Skin of body (tissue), 3 donors: ENCODE measurements at places on chromosomes 2 and 18.

- no peak for DNase-seq
Observed at GRCh38 chr2:71634567-71634966, 181.2 kb downstream of the DYSF start.

DNA sequence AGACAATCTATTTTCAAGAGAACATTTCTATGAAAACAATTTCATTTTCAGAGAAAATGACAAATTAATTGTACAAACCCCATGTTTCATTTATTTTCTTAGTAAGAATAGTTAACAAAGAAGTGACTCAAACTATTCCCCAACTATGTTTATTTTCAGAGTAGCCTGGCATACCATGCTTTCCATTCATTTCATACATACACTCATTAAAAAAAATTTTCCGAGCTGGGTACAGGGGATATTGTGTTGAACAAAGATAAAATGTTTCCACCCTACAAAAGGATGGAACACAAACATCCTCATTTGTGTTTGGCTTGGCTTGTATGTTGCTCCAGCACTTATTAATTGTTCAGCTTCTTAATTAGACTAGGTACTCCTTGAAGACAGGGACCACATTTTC is 331.4 kb downstream of the EXOC6B start:
- DNase-seq = no peak

- DNase-seq = no peak
Observed at GRCh38 chr18:27447451-27447881, 262.4 kb upstream of the CHST9 start.

DNA sequence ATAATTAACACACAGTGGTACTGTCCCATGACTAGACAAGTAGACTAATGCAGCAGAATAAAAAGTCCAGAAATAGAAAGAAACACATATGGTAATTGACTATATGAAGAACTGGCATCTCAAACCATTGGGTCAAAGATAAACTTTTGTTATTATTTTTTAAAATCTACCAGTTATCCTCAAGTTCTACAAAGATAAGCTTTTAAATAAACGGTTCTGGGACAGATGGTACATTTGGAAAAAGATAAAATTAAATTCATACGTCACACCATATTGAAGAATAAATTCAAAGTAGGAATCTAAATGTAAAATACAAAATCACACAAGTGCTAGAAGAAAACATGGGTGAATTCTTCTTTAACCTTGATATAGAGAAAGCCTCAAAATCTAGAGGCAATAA is 37.6 kb upstream of the PLEKHM3 start:
- no peak for DNase-seq

- DNase-seq = no peak
Observed at GRCh38 chr18:36297417-36298125, at the start of gene FHOD3. TSS of gene FHOD3 (plus strand) at chr18:36297713. CDS start at chr18:36297836, 123 bp downstream.

DNA sequence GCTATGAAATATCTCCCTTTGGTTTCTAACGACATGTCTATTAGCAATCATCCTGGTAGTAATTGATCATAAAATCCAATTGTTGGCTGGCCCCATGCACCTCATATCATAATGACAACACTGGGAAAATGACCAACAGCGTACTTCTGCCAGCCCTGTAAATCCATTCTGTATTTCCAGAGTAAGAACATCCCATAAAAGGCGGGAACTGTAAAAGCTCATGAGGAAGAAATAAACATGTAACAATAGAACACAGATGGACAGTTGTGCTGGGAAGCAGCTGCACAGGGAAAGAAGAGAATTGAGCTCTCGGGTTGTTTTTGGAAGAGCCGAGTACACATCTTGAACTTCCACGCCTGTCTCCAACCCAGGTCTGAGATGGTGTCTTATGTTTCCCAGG is 218.7 kb downstream of the CMPK2 start:
- DNase-seq = peak; percentile 74

DNA sequence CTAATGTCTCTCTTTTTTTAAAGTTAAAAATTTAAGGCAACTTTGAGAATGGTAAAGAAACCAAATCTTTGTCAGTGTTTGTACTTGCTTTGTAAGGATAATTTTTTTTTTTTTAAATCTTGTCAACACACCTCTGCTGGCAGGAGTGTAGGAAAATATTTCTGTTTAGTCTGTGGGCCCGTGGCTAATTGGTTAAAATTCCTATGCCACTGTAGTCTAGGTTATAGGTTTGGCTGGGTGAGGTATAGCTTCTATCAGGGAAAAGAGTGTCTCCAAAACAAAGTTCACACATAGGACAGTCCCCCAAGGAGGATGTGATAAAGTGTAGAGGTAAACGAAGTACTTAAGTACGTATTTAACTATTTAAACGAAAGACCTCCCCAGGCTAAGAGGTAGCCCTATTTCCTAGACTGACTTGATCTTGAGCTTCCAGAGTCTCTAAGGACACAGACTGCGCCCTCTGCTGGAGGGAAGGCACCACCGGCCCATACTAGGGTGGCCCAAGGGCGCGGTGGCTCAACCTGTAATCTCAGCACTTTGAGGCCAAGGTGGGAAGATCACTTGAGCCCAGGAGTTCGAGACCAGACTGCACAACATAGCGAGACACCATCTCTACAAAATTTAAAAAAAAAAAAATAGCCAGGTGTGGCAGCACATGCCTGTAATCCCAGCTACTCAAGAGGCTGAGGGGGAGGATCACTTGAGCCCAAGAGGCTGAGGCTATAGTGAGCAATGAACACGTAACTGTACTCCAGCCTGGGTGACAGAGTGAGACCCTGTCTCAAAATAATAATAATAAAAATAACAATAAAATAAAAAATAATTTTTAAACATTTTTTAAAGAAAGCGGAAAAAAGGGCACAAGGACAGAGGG is 8.9 kb downstream of the TEX44 start:
- peak; percentile 18 for DNase-seq

DNA sequence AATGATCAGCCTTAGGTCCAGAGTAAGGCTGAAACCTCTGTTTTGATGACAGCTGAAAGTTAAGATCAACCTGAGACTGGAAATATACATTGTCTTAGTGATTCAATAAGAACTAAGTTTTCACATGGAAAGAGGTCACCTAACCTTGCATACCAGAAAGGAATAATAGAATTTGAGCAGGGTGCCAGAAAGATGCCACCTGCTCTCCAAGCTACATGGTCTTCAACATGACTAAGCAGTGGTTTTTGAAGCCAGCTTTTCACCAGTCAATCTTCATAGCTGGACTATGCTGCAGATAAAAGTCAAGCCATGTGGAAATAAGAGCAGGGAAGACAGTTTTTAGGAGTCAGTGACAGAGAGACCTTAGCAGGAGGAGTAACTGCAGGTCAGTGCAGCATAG is 589.4 kb upstream of the SYT4 start:
- DNase-seq = no peak

- DNase-seq = no peak
Observed at GRCh38 chr2:231315896-231316295, 79.6 kb upstream of the B3GNT7 start.

GRCh38 chr2:7121851-7122250 is 204.6 kb downstream of the RNF144A start:
- DNase-seq = no peak

DNA sequence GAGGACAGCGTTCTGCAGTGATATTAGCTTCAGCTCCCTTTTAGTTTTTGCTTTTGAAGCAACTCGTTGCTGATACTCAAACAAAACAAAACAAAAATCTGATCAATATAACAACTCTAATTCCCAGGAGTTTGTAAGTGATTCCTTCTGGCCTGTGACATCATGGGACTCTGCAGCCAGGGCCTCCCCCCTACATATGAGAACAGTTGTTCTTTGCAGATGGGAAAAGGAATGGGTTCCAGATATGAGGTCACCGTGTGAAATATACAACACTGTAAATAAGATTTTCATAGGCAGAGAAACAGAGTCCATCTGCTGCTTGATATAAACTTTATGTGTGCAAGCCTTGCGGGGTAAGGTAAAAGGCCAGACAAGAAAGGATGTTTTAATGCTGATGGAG is 56.7 kb downstream of the DIS3L2 start:
- DNase-seq = peak; percentile 92

GRCh38 chr2:134281815-134282419 is 28.0 kb downstream of the MGAT5 start:
- DNase-seq = no peak

DNA sequence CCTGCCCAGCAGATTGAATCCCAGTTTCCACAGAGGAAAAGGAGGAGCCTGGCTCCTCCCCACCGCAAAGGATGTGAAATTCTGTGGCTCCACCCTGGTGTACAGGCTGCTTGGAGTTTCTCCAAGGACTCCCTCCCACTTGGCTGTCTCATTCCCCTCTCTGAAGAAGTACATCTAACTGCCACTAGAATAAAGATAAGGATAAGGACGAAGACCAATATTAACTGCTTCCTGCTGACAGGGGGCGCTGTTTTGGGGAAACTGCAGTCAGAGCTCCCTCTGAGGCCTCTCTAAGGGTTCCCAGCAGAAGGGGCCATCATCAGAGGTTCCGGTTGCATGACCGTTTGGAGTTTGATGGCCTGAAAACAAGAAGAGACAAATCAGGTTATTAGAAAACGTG is 790.9 kb downstream of the CPS1 start:
- DNase-seq = no peak

- DNase-seq = peak; percentile 70
Observed at GRCh38 chr2:45759310-45759851, 107.9 kb downstream of the PRKCE start.

- no peak for DNase-seq
Observed at GRCh38 chr2:39719317-39719716, 53.6 kb downstream of the TMEM178A start.
